ENCODE measurements at places on chromosomes 5 and 9.
A peak's percentile ranks its signal among the peaks of the same experiment; 100 is the strongest.

GRCh38 chr9:73536403-73536802, 384.7 kb downstream of the ANXA1 start:
- DNase-seq, result no peak

- DNase-seq, result no peak
Measured at GRCh38 chr9:21239911-21240310, at the start of gene IFNA14. Gene IFNA14, minus strand, starts transcription at chr9:21240005. Its CDS starts 70 bp downstream, at chr9:21239935.

- peak; percentile 71 for DNase-seq
Measured at GRCh38 chr5:134070725-134071613, 43.5 kb upstream of the TCF7 start.

GRCh38 chr9:86943201-86944113, 3.8 kb downstream of the GAS1 start:
- DNase-seq, result no peak

DNA sequence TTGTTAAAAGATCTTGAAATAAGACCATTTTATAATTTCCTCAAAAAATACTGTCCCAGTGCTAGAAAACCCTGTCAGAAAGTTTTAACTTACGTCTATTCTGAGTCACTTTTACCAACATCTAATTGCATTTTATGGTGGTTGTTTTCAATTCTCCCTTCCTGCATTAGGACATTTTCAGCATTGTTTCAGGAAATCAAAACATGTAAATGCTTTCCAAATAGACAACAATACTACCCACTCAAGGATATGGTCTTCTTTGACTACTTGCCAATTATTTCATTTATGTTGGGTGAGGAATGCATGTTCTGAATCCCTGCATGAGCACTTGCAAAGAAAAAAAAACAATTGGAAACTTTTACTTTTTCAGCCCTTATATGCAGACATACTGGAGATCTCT, 284.6 kb upstream of the PDE4D start:
- DNase-seq, result no peak

DNA sequence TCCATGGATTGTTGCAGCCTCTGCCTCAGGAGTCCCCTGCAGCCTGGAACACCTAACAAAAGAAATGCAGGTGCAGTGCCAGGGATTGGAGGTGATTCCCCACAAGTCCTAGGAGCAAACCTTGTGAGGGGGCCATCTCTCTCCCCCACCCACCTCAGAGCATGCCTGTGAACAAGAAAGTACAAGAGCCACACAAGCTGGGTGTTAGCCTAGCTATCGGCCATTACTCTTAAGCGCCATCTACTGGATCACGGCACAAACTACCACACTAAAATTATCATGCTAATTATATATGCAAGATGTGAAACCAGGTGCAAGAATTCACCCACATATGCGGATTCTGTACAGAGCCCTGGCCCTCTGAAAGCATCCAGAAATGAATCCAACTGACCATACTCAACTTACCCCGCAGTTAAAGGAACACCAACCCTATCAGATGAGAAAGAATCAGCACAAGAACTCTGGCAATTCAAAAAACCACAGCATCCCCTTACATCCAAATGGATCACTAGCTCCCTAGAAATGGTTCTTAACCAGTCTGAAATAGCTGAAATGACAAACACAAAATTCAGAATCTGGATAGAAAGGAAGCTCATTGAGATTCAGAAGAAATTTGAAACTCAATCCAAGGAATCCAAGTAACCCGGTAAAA, 16.5 kb upstream of the PRSS3 start:
- DNase-seq, result no peak

DNA sequence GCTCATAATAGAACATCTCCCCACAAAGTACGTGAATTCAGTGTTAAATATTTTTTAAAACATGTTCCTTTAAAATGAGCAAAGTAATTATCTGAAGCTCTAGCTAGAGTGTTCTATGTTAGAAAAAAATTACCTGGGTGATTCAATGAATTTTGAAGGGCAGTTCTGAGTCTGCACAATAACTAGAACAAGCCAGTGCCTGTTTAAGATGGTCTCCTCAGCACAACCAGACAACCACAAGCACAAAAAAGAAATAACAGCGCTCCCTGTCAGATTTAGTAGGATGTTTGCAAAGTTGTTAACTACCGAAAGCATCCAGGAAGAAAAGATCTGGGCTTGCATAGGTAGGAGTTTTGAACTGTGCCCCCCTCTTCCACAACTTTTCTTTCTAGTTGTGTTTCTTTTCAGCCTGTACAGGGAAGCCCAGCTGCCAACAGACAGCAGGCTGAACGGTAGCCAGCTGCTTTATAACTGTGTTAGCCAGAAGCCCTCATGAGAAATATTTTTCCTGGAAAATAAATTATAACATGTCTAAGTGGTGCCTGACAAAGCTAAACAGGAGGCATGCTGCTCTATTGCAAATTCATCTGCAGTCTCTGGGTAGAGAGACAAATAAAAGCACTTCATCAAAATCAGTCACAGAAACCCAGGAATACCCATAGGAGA, 1026.9 kb downstream of the MAT2B start:
- no peak for DNase-seq

DNA sequence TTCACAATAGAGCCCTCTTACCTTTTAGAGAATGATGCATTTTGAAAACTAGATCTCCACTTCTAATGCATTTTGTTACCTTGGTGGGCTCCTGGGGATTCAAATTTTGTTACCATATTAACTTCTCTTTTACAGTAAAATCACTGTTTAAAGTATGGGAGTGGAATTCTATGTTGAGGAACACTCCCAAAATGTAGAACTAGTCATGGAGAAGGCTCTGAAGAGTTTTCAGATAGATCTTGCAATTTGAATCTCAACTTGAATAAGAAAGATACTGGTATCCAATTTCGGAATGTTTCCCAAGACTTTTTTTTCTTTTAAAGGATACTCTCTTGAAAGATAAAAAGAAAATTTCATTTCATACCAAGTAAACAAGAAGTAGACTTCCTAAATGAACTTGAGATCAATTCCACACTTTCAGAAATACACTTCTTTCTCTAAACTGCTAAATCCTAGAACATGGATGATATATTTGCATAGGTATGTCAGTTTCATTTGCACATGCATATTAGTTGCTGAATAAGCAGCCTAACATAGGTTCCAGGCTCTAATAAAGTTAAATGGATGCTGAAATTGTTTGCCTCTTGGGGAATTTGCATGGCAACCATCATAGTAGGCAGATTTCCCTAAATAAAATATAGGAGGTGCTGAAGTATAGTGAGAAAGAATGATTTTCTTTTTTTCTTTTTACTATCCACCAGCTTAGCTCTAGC, 205.4 kb downstream of the ADAMTS6 start:
- DNase-seq, result no peak

GRCh38 chr5:120141076-120141475, 323.0 kb upstream of the PRR16 start:
- no peak for DNase-seq

Measured in activated naive CD4-positive, alpha-beta T cell treated with anti-CD3 and anti-CD28 coated beads, Interleukin-2, amount 50 U/mL, for 72 hours (primary cell).